ENCODE measurements at places on chromosomes 12 and 14. TPM values are rescaled to one million over a fixed set of nuclear protein-coding genes. Genes with fewer than 3 reads are reported as not detected.

DNA sequence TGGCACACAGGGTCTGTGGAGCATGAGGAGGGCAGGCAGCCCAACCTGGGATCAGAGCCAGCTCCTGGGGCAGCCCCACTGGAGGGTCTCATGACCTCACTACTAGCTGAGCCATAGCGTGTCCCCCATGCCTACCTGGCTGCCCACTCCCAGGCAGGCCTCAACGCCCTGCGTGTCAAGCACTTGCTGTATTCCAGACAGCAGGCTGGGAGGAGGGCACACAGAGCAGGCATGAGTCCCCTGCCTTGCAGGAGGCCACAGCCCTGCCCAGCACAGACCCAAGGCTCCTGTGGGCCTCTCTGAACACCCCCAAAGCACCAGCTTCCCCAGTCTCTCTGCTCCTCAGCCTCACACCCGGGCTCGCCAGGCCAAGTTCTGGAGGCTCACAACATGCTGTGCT, 64.0 kb downstream of the IQSEC3 start:
- no peak for DNase-seq

DNA sequence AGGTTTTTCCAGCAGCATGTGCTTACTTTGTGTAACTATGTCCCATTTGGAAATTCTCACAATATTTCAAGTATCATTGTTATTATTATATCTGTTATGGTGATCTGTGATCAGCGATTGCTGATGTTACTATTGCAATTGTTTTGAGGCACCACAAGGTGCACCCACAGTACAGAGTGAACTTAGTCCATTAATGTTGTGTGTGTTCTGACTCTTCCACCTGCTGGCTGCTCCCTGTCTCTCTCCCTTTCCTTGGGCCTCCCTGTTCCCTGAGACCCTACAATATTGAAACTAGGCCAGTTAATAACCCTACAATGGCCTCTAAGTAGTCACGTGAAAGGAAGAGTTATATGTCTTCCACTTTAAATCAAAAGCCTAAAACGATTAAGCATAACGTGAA, 153.9 kb downstream of the PIK3C2G start:
- no peak for DNase-seq

- no peak for DNase-seq
Measured at GRCh38 chr14:98298481-98299244, 973.3 kb downstream of the BCL11B start.

DNA sequence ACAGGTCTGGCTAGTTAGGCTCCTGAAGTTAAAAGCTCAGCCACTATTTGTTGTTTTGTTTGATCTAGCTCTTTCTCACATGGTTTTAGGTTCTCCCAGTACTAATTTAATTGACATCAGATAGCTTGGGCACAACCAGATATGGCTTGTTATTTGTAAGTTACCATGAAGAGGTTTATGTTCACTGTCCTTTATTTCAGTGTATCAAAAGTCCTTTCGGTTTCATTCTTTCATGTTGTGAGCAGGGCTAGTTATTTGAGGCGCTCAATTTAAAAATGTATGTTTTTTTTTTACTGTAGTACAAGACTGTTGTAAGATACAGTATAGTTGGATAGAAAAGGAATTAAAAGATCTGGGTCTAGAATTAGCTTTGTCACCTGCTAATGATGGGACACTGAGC, 7.0 kb downstream of the GPX2 start:
- DNase-seq = no peak

GRCh38 chr12:4117386-4118016, 156.1 kb upstream of the CCND2 start:
- DNase-seq = no peak

DNA sequence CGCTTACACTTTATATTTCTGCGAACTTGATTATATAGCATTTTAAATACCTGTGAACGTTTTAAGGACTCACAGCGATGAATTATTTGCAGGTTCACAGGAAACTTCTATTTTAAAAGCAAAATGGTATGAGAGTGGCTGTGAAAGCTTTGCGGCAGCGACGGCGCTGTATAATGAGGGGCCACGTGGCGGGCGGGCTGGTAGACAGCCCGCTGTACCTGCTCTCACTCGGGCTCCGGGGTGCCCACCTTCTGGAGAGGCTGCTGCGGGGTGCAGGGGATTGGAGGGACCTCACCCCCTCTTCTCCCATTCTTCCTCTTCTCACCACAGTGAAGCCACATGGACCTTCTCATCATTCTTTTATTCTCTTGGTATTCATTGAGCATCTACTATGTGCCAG, 164.2 kb upstream of the MYL2 start:
- no peak for DNase-seq

GRCh38 chr14:29005647-29006046, 239.1 kb downstream of the FOXG1 start:
- DNase-seq = no peak

- no peak for DNase-seq
Measured at GRCh38 chr14:105867961-105868599, 341.7 kb downstream of the TMEM121 start.

GRCh38 chr14:24398653-24399446, at the start of gene NYNRIN:
TSS of gene NYNRIN (plus strand) at chr14:24399003. CDS start at chr14:24399247, 244 bp downstream.
- no peak for DNase-seq

- DNase-seq = no peak
Measured at GRCh38 chr12:4270016-4270830, 3.3 kb upstream of the CCND2 start.

DNA sequence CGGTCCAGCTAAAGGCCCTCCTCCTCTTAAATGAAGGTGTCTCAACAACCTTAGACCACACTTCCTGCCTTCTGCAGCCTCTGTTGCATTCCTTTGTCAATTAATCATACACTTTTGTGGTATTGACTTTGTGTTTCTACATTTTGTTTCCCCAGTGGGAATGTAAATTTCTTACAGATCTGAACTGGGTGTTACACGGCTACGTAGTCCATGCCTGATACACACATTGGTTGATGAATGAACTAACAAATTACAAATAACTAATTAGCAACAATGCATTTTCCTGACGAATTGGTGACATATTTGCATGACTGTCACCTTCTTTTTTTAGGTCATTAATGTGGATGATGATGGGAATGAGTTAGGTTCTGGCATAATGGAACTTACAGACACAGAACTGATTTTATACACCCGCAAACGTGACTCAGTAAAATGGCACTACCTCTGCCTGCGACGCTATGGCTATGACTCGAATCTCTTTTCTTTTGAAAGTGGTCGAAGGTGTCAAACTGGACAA, 15.2 kb upstream of the CCT2 start:
- DNase-seq = no peak

- no peak for DNase-seq
Measured at GRCh38 chr12:44653861-44654527, 222.1 kb downstream of the NELL2 start.

- DNase-seq = no peak
Measured at GRCh38 chr14:73524493-73524892, 12.4 kb upstream of the ACOT1 start.

- DNase-seq = no peak
Measured at GRCh38 chr12:91870872-91871707, 274.6 kb downstream of the BTG1 start.

GRCh38 chr14:36504771-36505175, 15.3 kb downstream of the NKX2-1 start:
- DNase-seq = no peak

DNA sequence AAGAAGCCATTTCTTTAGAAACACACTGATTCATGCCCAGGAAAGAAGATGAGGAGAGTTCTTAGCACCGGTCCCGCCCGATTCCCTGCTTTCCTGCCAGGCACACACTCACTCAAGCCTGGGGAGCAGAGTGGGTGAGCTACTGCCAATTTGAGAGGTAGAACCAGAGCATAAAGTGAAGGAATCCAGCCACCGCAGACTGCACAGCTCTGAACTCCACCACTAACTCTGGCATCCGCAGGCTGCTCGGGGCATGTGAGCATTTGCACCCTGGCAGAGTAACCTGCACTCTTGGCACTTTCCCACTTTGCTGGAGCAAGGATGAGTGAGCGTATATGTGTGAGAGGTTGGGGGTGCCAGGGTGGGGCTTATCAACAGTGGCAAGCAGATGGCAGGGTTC, 4.0 kb upstream of the SYNDIG1L start:
- DNase-seq = no peak

- no peak for DNase-seq
Measured at GRCh38 chr12:6951551-6952120, 480 bp downstream of the PTPN6 start.

Gene RTL1
- not detected for total RNA-seq

Gene TMPO
- 43.1 TPM for total RNA-seq

Gene AMHR2
- total RNA-seq = 0.62 TPM

Gene PRR4
- 79.0 TPM for total RNA-seq

Gene ADAM21
- total RNA-seq = not detected

Data from lower leg skin (tissue), 4 donors.